ENCODE measurements at places on chromosomes 7 and 10.

- DNase-seq = no peak
Observed at GRCh38 chr10:93198401-93199131, 124.9 kb downstream of the CYP26A1 start.

GRCh38 chr7:148973256-148973655 is 55.0 kb downstream of the PDIA4 start:
- DNase-seq = no peak

DNA sequence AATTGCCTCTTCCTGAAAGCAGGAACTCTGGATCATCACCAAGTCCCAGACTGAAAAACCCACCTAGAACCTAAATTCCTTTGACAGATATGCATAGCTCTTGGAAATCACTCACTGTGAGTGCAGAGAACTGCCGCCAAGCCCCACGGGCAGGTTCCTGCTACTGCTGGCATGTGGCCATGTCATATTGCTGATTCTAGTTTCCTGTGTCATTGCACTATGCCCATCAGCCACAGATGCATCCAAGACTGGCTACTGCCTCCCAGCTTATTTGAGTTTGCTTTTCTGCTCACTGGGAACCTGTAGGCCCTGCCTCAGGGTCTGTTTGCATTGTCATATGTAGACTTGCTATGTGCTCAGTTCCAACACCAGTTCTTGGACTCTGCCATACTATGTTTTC is 786.0 kb downstream of the GRID1 start:
- DNase-seq = no peak

GRCh38 chr10:128263891-128264688 is 137.9 kb upstream of the MKI67 start:
- DNase-seq = no peak

DNA sequence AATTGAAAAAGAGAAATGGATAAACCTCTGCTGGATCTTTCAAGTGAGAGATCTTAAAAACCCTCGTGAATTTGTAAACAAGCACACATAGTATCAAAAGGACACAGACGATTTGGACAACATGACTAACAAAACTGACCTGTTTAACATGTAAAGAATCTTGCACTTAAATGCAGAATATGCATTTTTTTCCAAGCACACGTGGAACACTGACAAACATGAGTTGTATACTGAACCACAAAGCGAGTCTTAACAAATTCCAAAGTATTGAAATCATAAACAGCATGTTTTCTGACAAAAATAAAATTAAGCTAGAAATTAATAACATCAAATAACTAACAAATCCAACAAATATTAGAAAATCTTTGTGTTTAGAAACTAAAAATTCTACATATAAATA is 65.0 kb upstream of the ZNF746 start:
- DNase-seq = no peak

DNA sequence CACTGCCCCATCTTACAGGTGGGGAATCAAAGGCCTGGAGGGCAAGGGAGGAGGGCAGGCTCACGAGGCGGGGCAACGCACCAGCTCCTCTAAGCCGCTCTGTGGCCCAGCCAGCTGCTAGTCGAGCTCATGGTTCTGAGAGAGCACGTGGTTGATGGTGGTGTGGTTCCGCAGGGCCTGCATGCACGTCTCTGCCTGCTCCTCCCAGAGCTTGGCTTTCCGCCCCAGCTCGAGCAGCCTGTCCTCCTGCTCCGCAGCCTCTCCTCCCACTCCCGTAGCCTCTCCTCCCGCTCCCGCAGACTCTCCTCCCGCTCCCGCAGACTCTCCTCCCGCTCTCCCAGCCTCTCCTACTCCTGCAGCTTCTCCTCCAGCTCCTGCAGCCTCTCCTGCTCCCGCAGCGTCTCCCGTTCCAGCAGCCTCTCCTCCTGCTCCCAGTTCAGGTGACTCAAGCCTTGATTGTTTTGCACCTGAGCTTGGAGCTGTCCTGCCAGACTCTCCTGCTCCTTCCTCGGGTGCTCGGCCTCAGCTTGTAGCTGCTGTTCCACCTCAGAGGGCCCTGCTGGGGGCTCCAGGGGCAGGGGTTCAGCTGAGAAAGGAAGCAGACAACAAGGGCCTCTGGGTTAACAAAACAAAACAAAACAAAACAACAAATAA is 19.1 kb upstream of the MTPAP start:
- DNase-seq = no peak

DNA sequence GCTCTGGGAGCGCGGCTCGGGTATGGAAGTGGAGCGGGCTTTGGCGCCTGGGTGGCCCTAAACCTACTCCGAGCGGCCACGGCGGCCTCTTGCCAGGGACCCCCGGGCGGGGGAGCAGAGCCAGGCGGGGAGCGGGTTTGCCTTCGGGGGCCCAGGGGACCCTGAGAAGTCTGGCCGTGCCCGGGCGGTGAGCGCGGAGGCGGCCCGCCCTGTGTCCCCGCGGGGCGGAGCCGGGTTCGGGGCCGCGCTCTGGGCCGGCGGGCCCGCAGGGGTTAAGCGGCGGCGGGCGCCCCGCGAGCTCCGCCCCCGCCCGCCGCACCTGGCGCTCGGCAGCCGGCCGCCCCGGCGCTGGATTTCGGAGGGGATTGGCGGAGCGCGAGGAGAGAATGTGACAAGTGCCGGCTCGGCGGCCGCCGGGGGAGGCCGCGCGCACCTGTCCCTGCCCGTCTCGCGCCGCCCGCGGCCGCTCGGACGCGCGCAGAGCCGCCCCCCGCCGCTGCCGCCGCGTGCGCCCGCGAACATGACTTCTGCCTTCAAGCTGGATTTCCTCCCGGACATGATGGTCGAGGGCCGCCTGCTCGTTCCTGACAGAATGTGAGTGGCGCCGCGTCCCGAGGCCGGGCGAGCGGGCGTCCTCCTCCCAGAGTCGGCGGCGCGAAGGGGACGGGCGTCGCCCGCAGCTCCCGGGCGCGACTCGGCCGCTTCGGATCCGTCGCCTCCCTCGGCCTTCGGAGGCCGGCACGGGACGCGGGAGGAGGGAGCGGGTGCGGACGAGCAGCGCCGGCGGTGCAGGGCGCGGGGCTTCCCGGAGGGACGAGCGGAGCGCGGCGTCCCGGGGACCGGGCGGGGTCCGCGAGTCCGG is at the start of gene CELF2:
TSS of gene CELF2 (plus strand) at position 303 of the 862 bp plus-strand sequence. CDS start at position 521, 218 bp downstream.
- DNase-seq = peak; percentile 51

- DNase-seq = peak; percentile 61
Observed at GRCh38 chr10:97065128-97065527, 120.6 kb downstream of the SLIT1 start.

GRCh38 chr7:1291357-1291689 is 58.7 kb downstream of the UNCX start:
- DNase-seq = no peak

DNA sequence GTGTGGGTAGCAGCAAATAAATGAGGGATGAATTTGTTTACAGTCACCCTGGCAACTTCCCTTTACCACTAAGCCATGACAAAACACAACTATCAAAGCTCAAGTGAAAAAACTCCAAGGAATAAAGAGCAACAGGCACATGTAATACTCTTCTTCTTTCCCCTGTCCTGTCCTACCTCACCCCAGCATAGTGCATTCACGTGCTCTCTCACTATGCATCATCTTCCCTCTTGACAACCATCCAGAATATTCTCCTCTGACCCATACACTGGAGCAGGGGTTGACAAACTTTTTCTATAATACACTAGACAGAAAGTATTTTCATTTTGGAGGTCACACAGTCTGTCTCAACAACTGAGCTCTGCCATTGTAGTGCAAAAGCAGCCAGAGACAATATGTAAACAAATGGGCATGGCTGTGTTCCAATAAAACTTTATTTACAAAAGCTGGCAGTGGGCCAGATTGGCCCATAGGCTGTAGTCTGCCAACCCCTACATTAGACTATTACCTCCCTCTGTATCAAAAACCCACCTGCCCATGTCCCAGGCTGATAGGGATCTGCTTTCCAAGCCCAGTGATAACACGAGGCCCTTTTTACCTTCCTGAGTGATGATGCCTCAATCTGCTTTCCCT is 354.5 kb downstream of the FGFR2 start:
- DNase-seq = no peak

GRCh38 chr7:74240482-74240881 is 13.7 kb downstream of the RFC2 start:
- DNase-seq = no peak

DNA sequence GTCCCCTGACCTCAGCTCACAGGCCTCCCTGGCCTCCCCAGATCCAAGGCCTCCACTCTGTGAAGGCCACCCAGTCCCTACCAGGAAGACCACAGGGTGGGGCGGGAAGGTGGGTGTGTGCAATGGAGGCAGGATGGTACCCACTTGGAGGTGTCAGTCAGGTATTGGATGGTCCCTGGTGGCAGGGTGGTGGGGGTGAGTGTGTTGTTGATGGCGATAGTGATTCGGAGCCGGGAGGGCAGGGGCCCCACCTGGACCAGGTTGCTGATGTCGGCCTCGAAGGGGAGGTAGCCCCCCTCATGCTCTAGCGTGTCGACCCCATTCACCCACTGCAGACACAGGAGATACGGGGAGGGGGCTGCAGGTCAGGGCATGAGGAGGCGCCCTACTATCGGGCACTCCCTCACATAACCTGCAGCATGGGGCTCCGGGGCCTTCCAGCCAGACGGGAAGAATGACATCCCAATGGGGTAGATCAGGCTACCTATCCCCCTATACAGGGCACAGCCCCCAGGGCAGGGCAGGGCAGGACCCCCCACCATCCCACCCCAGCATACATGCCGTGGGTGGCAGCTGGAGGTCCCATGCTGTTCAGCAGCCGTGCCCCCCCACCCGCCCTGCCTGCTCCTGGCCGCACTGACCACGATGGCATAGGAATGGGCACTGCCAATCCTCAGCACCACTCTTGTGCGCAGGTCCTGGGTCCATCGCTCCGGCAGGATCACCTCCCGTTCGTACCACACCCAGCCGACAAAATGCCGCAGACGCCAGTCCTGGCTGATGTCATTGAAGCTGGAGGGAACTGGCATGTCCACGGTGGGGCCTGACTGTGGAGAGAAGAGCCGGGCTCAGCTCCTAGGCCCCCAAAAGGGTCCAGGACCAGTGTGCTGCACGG is 2.2 kb downstream of the GUSB start:
- no peak for DNase-seq

DNA sequence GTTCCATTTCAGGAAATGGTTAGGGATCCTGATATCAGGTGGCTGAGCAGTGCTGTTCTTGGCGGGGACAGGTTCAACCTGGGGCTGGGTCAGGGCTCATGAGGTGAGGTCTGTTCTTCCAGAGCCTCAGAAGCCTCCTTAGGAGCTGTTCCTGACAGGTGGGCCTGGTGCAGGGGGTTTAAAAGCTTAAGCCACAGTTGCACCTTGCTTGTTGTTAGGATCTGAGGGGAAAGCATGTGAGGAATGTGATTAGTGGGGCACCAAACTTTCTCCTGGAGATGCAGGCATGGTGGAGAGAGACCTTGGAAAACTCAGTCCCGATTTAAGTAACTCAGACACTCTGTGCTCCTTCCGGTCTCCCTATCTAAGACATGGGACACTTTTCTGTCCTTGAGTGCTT is 18.7 kb upstream of the CRHR2 start:
- DNase-seq = no peak

- peak; percentile 14 for DNase-seq
Observed at GRCh38 chr10:28676326-28676967, 874 bp upstream of the BAMBI start.

- DNase-seq = peak; percentile 12
Observed at GRCh38 chr10:30553626-30554439, 75.7 kb downstream of the LYZL2 start.

- no peak for DNase-seq
Observed at GRCh38 chr10:112296908-112297331, 13.7 kb downstream of the TECTB start.

- no peak for DNase-seq
Observed at GRCh38 chr7:113083816-113084495, 2.7 kb downstream of the GPR85 start.

GRCh38 chr10:35526746-35527145 is 78.4 kb upstream of the GJD4 start:
- no peak for DNase-seq

DNA sequence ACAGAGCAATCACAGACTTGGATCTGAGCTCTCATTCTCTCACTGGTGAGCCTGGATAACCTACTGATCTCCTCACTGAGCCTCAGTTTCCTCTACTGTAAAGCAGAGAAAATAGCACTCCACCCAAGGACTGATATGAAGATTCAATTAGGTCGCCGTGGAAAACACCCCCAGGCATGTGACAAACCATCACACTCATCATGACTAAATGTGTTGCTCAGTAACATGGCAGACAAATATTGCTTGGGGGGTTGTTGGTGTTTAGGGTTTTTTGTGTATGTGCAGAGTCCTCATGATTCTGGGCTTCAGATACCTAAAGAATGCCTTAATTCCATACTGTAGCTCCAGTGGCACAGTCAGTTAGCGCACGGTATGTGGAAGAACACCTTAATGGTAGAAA is 122.1 kb upstream of the TCF7L2 start:
- no peak for DNase-seq

GRCh38 chr7:70698219-70698832 is 433.6 kb upstream of the GALNT17 start:
- DNase-seq = peak; percentile 65

GRCh38 chr10:32376097-32376496 is 29.1 kb upstream of the EPC1 start:
- no peak for DNase-seq

DNA sequence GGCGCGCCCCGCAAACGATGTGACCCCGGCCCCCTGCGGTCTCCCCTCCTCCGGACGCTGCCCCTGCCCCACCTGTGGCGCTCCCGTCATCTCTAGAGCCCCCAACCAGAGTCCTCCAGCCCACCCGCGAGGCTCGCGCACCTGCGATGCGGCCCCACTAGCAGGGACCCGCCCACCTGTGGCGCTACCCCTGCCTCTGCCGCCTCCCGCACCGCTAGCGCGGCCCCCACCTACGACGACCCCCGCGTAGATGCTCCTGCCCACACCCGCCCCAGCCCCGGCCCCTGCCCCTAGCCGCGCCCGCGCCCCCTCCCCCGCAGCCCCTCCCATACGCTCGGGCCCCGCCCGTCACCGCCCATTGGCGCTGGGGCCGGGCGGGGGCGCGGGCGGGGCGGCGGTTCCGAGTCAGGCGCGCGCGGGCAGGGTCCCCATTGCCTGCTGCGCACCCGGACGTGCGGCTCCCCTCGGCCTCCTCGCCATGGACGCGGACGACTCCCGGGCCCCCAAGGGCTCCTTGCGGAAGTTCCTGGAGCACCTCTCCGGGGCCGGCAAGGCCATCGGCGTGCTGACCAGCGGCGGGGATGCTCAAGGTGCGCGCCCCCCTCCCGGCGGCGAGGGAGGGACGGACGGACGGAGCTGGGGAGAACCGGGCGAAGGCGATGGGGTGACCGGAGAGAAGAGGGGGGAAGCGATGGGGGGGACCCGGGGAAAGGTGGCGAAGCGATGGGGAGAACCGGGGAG is at the start of gene PFKP:
TSS of gene PFKP (plus strand) at position 431 of the 741 bp plus-strand sequence. CDS start at position 479, 48 bp downstream.
- peak; percentile 23 for DNase-seq

GRCh38 chr7:99694912-99695304 is 15.1 kb upstream of the CYP3A5 start:
- DNase-seq = no peak

- no peak for DNase-seq
Observed at GRCh38 chr7:28853150-28853549, 105.0 kb downstream of the TRIL start.

Data from COR-L47 (cell line).